CD4-positive, alpha-beta T cell treated with Interleukin-4 for 4 hours (primary cell): ENCODE measurements at places on chromosomes 1 and 21.
A peak's percentile ranks its signal among the peaks of the same experiment; 100 is the strongest.

DNA sequence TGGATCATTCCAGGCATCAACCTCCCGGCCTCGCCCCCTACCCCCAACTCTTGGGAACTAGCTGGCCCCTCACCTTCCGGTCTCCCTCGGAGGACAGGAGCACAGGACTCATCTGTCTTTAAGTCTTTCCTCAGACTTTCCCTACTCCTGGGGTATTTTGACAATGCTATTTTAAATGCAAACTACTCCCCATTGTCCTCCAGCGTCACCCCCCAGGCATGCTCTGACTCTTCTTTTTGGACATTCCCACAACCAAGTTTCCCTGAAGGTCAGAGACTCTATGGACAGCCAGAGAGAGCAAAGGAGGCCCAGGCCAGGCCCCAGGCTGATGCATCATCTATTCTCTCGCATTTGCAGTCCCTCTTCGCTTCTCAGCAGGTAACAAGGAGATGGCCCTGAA lies 424.3 kb downstream of the PCP4 start:
- no peak for DNase-seq

GRCh38 chr1:46194641-46195193 lies 3.5 kb downstream of the POMGNT1 start:
- DNase-seq = no peak

DNA sequence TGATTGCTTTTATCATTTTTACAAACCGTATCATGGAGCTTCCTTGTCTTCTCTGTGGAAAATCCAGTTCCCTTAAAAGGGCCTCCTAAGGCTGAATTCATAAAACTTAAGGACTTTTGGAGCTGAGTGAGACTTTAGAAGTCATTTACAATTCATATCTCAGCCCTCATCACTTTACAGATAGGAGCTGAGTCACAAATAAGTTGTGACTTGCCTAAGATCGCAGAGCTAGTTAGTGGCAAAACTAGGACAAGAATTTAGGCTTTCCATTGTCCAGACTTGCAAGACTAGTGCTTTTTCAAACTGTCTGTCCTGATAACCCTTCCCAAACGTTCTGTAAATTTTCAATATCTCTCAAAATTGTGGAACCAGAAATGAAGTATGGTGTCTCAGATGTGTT lies 37.3 kb downstream of the C1orf21 start:
- DNase-seq = no peak

GRCh38 chr1:35345439-35345981 lies 77.0 kb downstream of the ZMYM4 start:
- no peak for DNase-seq

- no peak for DNase-seq
Observed at GRCh38 chr1:85290826-85291225, 14.4 kb upstream of the BCL10 start.

GRCh38 chr1:205211169-205211838 lies at the start of gene DSTYK:
TSS of gene DSTYK (minus strand) at chr1:205211702. CDS start at chr1:205211535, 167 bp downstream.
- peak; percentile 92 for DNase-seq
